Cortex of kidney (tissue), 1 donor: ENCODE measurements at places on chromosomes 12 and 14.

GRCh38 chr12:82174936-82175335, 183.3 kb downstream of the CCDC59 start:
- DNase-seq, result no peak

GRCh38 chr12:1933342-1934051, 15.0 kb upstream of the CACNA2D4 start:
- DNase-seq, result no peak

GRCh38 chr12:117148642-117149041, 41.6 kb downstream of the FBXO21 start:
- no peak for DNase-seq

GRCh38 chr14:50828721-50829488, 2.1 kb downstream of the NIN start:
- DNase-seq, result no peak

GRCh38 chr14:54085232-54085761, 128.7 kb upstream of the BMP4 start:
- no peak for DNase-seq

- no peak for DNase-seq
Observed at GRCh38 chr14:65892315-65892714, 479.8 kb downstream of the FUT8 start.

GRCh38 chr14:57854571-57854970, 11.3 kb downstream of the SLC35F4 start:
- DNase-seq, result no peak

- no peak for DNase-seq
Observed at GRCh38 chr12:42593874-42594273, 4.3 kb upstream of the PRICKLE1 start.

DNA sequence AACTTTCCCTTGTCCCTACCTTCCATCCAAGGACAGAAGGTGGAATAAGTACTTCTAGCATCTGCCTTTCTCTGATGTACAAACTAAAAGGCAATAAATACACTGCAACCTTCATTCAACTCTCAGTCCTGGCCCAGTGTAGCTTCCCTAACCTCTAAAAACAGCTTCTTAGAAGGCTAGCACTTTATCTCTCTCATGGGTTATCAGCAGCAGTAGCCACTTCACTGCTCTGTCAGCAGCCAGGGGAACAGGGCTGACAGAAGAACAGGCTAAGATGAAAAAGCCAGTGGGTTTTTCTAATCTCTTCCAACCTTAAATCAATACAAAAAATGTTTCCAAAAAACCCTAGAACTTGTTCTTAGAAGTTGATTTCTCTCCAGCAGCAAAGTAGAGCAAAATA, 13.2 kb downstream of the BAZ2A start:
- DNase-seq, result no peak

GRCh38 chr14:94622653-94623421, 10.6 kb downstream of the SERPINA3 start:
- no peak for DNase-seq

GRCh38 chr12:111444925-111445725, 39.4 kb downstream of the SH2B3 start:
- DNase-seq, result no peak

DNA sequence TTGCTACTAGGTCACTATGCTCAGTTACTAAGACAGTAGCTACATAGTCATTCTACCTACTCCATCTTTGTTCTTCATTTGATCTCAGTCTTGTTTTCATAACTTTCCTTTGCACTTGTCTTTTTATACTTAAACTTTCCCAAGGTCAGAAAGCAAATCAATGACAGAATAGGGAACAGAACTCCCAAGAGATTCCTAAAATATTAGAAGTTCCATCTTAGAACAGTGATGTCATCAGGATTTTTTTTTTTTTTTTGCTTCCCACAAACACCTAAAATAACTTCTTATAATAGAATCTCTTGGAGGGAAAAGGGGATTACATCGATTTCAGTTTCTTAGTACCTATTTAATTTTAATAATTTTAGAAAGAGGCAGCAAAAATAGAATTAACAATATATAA, 65.8 kb downstream of the NTN4 start:
- no peak for DNase-seq
